Activated CD8-positive, alpha-beta memory T cell treated with anti-CD3 and anti-CD28 coated beads, Interleukin-2, amount 50 U/mL, for 4 hours (primary cell): ENCODE measurements at places on chromosomes 2 and 18.

- no peak for DNase-seq
These were observed at the start of gene ST8SIA5 for GRCh38 chr18:46756559-46757201. Gene ST8SIA5 (minus strand): TSS chr18:46757053. CDS start chr18:46756508, 545 bp downstream.

DNA sequence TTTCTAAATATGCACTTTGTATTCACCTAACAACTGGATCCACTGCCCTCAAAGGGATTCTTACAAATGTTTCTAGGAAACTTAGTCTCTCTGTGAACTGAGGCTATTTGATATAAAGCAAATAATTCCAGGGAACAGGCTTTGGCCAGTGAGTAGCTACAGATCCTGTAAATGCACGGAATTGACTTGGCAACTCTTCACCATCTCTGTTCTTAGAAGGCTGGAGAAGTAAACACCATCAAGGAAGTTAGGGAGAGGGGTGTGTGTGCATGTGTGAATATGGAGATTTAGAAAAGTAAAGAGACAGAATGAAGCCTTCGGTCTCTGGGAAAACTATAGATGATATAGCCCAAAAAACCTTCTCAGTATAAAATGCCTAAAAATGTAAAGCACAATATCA lies 10.7 kb downstream of the CIDEA start:
- DNase-seq = no peak

DNA sequence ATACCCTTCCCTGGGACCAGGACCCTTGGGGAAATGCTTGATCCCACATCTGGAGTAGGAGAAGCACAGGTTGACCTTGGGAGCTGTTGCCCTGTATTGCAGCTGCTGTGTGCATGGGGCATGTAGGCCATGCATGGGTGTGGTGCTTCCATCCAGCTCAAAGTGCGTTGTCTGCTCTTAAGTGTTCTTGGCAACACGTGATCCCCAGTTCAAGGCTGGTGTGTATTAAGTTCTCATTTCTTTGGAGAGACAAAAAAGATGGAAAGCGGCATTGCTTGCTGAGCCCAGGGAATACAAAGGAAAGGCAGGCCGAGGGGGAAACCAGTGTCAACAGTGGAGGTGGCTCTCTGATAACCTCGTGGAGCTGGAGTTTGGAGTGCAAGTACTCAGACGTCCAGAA lies 110.7 kb downstream of the RTP5 start:
- DNase-seq = no peak

GRCh38 chr2:121454549-121455090 lies 76.1 kb upstream of the RNU4ATAC start:
- no peak for DNase-seq

- no peak for DNase-seq
These were observed 11.7 kb upstream of the CXCR4 start for GRCh38 chr2:136129601-136130000.

GRCh38 chr2:152278526-152278925 lies 56.4 kb upstream of the FMNL2 start:
- DNase-seq = no peak

GRCh38 chr2:75582840-75583239 lies 22.1 kb upstream of the EVA1A start:
- DNase-seq = no peak

DNA sequence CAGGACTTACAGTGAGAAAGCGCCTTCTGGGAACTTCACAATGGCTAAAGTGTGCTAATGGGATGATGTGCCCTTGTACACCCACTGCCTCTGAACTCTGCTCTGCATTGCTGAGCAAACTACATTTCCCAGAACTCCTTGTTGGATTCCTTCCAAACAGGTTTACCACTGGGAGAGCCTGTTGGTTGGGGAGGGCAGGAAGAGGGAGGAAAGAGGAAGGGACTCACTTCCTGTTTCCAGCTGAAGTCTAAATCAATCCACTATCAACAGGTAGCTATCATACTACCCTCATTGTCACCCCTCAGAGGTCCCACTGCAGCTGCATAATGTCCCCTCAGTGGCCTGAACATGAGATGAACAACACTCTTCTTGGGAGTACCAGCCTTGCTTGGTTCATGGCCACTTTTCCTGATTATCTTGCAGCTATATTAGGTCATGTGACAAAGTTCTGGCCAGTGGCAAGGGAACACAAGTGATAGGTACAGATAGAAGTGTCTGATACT lies 109.7 kb downstream of the MSH2 start:
- no peak for DNase-seq

DNA sequence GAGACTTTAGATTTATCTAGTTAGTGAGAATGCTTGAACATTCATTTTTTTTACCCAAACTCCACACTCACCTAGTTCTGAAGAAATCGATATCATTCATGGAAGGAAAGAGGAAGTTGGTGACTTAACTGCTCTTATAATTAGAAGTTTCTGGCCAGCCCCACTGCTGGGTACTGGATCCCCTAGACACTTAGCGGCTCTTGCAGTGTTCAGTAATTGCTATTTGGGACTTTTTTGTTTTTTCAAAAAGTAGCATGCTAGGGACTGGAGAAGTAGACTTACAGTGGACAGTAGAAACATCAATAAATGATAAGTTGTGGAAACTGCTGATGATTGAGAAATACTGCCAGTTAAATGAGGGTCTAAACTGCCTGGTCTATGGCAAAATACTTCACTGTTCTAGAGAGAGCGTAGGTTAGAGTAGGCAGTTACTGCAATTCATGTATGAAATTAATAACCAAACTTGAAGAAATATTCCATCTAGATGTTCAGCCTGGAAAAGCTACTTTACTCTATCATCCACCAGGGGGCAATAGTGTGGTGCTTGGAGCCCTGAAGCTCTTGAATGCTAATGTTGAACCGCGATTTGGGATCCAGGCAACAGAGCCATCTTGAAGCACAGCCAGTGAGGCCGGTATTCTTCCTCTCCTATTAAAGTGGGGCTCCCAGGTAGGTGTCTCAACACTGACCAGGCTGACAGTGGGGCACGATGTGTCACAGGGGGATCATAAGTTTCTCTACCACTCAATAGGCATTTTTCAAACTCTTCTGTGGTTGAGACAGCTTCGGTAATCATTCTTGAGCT lies 146.1 kb upstream of the SESTD1 start:
- no peak for DNase-seq

- DNase-seq = no peak
These were observed 29.8 kb downstream of the STARD6 start for GRCh38 chr18:54327818-54328217.

GRCh38 chr2:214807653-214808052 lies 1.8 kb downstream of the BARD1 start:
- DNase-seq = no peak

- no peak for DNase-seq
These were observed 1228.3 kb upstream of the CHAC2 start for GRCh38 chr2:52539026-52539970.

DNA sequence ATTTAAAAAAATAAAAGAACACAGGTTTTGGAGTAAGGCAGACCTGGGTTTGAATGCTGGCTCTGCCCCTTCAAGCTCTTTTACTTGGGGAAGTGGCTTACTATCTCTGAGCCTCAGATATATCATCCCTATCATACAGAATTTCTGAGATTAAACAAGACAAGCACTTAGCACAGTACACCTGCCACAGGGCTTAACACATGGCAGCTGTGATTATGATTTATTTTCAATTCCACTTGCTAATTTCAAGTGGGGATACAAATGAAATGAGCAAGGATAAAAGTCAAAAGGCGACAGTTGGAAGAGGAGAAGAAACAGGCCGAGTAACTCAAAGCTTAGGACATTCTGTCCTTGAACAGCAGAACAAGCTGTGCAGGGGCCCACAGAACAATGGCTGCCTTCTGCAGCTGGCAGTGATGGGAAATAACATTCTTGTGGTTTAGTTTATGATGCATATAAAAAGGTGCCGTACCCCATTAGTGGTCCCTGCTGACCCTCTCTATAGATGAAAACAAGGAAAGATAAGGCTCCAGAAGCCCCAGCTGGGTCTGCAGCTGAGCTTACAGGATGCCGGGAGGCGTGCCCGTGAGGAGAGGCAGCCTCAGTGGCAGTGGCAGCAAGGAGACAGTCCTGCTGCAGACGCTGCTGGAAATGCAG lies 45.3 kb downstream of the KIF3C start:
- DNase-seq = no peak

DNA sequence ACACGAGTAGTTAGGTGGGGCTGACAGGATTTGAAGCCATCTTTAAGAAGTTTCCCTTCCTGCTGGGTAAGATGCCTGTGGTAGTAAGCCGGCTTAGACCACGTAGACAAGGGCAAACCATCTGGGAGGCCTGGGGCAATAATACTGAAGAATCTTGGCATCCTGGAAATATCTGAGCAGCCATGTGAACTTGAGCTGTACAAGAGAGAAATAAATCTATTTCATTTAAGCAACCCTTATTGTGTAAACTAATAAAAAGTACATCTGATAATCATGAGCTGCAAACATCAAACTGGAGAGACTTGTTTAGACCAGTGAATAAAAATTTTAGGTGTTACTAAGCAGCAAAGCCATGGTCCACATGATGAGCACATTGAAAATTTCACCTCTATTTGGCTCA lies 11.4 kb upstream of the CETN1 start:
- no peak for DNase-seq

GRCh38 chr18:70172225-70172624 lies 33.3 kb downstream of the RTTN start:
- DNase-seq = no peak

DNA sequence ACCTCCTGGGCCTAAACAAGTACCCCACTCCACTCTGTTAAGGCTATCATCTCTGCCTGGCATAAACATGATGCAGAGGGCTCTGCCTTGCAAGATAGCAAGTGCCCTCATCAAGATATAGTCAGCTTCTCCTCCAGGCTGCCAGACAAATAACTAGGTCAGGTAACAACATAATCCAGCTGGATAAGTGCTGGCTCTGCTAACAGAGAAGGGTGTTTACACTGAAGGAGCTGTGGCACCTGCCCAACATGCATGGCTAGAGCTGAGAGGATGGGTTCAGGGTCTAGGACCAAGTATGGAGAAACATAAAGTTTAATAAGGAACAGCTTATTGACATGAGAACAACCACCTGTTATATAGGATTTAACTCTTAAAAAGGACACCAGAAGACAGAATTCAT lies 42.8 kb downstream of the DLGAP1 start:
- no peak for DNase-seq

- no peak for DNase-seq
These were observed 42.6 kb upstream of the HNRNPA3 start for GRCh38 chr2:177169810-177170514.

GRCh38 chr2:74002505-74003421 lies 18.1 kb downstream of the TET3 start:
- DNase-seq = peak; percentile 80

DNA sequence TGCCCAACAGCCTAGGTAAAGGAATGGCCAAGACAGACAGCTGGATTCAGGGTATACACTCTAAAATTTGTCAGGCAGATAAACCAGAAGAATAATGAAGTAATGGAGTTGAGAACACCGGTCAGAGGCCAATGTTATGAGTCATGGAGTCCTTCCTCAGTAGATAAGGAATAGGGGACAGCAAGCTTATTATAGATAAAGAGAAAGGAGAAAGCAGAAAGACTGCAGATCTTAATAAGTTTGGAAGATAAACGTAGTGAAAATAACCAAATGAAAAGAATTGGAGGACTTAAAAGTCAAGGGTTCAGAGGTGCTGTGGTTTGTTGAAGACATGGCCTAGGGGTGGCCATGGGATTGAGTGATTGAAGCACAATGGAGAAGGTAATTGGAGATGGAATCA lies 63.5 kb upstream of the NFE2L2 start:
- DNase-seq = no peak

- DNase-seq = no peak
These were observed 27.3 kb downstream of the VAPA start for GRCh38 chr18:9941103-9941502.

DNA sequence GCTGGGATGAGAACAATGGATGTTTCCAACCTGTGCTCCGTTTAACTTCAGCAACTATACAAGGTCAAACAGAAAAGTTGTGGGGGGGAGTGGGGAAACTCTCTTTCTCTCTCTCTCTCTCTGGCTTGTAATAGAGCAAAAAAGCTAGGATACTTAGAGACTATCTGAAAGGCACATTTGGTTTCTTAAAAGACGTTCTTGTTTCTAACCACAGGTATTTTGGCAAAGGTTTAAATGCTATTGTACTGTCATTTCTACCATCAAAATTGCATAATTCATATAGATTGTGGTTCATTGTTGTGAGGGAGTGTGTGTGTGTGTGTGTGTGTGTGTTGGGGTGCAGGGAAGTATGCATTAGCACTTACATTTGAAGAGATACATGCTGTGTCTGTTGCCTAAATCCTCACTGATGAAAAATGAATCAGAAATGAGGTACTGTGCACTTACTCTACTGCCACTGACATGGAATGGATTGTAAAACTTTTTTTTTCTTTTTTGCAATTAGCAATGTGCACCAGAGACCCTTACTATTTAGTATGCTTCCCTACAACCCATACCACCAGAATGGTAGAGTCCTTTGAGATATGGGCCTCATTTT lies 841.0 kb upstream of the PIK3C3 start:
- no peak for DNase-seq

GRCh38 chr18:65752625-65753325 lies 2.0 kb downstream of the CDH7 start:
- no peak for DNase-seq

DNA sequence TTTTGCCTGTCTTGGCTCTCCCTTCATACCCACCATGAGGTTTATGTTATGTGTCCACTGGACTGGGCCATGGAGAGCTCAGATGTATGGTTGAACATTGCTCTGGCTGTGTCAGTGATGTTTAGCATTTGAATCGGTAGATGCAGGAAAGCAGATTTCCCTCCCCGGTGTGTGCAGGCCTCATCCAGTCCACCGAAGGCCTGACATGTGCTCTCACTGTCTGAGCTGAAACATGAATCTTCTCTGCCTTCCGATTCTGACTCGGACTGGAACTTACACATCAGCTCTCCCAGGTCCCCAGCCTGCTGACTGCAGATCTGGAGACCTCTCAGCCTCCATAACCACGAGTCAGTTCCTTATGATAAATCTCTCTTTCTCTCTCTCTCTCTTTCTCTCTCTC lies 72.4 kb upstream of the SLC66A3 start:
- DNase-seq = no peak

- no peak for DNase-seq
These were observed 448.7 kb downstream of the EPHA4 start for GRCh38 chr2:221123396-221123795.

DNA sequence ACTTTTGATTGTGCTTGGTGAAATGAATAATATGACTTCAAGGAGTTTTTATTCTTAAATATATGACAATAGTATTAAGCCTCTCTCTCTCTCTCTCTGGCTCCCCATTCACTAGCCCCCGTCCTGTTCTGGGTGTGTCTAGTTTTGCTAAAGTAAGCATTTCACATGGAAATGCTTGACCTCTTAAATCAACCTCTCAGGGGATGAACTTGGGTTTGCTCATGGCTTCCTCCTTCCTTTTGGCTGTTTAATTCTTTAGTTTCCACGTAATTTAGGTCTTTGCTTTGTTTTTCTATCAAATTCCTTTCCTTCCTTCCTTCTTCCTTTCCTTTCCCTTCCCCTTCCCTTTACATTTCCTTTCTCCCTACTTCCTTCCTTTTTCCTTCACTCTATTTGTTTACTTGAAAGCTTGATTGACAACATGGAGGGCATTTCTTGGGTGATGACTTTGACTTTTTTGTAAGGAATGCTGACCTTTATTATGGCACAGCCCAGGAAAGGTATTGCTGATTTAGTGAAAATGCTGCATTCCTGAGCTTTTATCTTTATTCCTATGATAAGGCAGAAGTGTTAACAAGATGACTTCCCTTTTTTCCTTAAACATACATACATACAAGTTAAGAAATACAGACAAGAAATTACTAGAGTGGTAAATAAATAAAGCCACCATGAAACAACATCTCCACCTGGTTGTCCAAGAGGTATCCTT lies 3.6 kb downstream of the DPP4 start:
- no peak for DNase-seq
